ENCODE measurements at places on chromosomes 5 and 9. TPM values are rescaled to one million over a fixed set of nuclear protein-coding genes. Genes with fewer than 3 reads are reported as not detected.

- no peak overlapping the region for H3K4me3 ChIP-seq
- no peaks in the 10 kb centered on the region for H3K36me3 ChIP-seq
- no peaks in the 10 kb centered on the region for H3K27me3 ChIP-seq
- no peak for DNase-seq
- no peak overlapping the region for H3K27ac ChIP-seq
Measured at GRCh38 chr5:3490957-3491507, 104.6 kb upstream of the IRX1 start.

DNA sequence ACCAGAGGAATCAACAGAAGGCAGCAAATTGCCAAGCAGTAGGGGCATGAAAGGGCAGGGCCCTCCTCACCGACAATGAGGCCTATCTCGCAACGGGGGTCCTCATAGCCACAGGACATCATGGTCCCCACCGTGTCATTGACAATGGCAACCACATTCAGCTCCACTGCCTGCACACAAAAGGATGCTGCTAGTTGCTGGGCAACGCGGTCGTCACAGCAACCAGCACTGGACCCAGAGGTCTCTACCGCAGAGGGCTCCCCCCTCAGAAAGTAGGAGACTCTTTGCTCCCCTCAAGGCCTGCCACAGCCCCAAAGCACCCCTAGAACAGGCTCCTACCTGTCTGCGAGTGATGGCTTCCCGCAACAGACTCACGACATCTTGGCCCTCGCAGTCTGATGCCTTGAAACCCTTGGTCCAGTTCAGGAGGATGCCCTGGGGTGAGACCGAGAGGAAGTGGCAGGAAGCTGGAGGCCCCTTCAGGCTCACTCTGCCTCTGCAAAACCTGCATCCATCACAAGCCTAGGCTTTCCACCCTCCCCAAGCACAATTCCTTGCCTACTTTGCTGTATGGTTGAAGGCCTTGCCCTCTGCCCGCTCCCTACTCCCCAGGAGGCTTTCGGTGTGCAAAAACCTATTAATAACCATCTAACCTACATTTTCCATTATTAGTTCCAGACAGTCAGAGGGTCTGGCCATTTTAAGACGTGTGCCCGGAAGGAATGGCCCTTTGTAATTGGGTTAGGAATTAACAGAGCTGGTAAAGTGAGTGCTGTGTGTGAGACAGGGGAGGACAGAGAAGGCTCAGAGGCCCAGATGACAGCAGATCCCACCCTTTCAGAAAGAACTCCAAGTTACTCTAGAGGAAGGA lies 15.2 kb downstream of the HK3 start:
- H3K4me3 ChIP-seq = no peak overlapping the region
- H3K36me3 ChIP-seq = no peaks in the 10 kb centered on the region
- H3K4me1 ChIP-seq = no peaks in the 10 kb centered on the region
- no peak overlapping the region for H3K27ac ChIP-seq
- H3K27me3 ChIP-seq = no peaks in the 10 kb centered on the region
- no peak for DNase-seq

DNA sequence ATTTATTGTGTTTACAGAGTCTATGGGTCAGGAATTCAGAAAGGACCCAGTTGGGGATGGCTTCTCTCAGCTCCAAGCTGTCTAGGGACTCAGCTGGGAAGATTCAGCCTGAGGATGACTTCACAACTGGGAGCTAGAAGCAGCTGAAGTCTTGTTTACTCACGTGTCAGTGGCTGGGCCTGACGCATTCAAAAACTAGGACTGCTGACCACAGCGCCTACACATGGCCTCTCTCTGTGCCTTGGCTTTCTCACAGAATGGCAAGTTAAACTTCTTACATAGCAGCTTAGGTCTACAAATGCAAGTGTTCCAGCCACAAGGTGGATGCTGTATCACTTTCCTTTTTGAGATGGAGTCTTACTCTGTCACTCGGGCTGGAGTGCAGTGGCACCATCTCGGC lies 16.3 kb upstream of the PPP2CA start:
- H3K36me3 ChIP-seq = no peaks in the 10 kb centered on the region
- no peaks in the 10 kb centered on the region for H3K4me1 ChIP-seq
- no peak overlapping the region for H3K27ac ChIP-seq
- H3K4me3 ChIP-seq = no peak overlapping the region

DNA sequence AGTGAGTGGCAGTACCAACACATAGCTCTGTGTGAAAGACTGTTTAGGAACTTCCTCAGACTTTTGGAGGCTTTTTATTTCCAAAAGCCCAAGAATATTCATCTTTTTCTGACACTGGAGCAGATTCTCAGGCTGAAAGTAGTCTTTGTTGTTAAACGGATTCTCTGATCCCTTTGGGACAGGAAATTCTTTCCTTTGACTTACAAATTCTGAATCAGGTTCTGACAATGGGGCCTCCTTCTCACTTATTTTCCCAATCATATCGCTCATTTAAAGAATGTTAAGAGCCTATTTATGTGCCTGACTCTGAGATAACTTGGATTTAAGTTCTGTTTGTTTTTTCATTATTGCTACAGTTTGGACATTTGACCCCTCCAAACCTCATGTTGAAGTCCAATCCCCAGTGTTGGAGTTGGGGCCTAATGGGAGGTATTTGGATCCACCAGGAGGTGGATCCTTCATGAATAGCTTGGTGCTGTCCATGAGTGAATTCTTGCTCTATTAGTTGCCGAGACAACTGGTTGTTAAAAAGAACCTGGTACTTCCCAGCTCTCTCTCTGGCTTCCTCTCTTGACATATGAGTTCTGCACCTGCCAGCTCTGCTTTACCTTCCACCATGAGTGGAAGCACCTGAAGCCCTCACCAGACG lies 4.1 kb upstream of the ADGRV1 start:
- H3K36me3 ChIP-seq = no peaks in the 10 kb centered on the region
- H3K4me3 ChIP-seq = no peak overlapping the region
- no peaks in the 10 kb centered on the region for H3K27me3 ChIP-seq
- no peak for DNase-seq

Gene S1PR3
- 5.7 TPM for total RNA-seq

DNA sequence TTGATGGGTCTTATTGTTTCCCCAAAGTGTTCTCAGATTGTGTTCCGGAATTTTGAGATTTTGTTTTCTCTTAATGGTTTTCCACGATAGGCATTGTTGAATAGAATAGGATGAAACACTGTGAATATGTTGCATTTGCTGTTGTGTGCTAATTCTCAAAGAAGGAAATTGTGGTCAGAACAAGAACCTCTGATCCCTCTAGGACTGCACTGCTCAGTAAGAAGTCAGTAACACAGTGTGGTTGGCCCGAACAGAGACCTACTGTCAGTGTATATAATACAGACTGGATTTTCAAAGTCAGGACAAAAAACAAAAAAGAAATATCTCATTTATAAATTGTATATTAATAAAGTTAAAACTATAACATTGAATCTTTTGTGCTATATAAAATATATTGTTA lies 494.8 kb downstream of the MAT2B start:
- no peaks in the 10 kb centered on the region for H3K36me3 ChIP-seq
- no peak overlapping the region for H3K4me3 ChIP-seq
- DNase-seq = no peak
- no peaks in the 10 kb centered on the region for H3K4me1 ChIP-seq

DNA sequence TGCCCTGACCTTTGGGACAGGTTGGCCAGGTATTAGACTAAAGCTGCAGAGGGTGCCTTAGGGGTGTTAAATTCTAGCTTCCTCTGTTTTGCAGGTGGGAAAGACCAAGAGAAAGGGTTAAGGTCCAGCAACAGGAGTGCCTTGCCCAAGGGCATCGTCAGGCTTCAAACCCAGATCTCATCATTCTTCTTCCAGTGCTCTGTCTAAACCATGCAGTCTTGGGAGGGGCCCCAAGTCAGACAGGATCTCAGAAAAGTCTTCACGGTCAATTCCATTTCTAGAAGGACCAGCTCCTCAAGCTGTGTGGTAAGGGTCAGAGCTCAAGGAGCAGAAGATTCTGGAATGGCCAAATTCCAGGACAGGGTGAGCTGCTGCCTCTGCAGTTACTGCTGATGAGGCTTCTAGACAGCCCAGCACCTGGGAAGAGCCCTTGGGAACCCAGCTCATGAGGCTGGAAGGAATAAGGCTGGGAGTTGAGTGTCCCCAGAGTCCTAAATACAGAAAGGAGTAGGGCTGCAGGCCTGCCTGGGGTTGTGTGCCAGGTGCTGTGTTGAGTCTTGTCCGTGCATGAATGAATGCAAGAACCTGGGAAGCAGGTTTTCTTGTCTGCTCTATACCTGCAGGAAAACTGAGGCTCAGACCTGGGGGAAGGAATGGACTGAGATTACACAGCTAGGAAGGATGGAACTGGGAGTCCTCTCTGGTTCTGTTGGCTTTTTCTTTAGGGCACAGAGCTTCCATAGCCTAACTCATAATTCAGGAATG lies 69.3 kb downstream of the WWC1 start:
- H3K4me1 ChIP-seq = peaks cover 23% of the 10 kb centered on the region
- no peaks in the 10 kb centered on the region for H3K36me3 ChIP-seq
- DNase-seq = no peak
- no peak overlapping the region for H3K27ac ChIP-seq
- H3K27me3 ChIP-seq = no peaks in the 10 kb centered on the region
- H3K4me3 ChIP-seq = no peak overlapping the region

Gene ACER2
- 4.4 TPM for total RNA-seq

- no peaks in the 10 kb centered on the region for H3K36me3 ChIP-seq
- no peak overlapping the region for H3K27ac ChIP-seq
- H3K4me3 ChIP-seq = no peak overlapping the region
- DNase-seq = no peak
Measured at GRCh38 chr9:96209407-96210271, 92.3 kb downstream of the HSD17B3 start.

DNA sequence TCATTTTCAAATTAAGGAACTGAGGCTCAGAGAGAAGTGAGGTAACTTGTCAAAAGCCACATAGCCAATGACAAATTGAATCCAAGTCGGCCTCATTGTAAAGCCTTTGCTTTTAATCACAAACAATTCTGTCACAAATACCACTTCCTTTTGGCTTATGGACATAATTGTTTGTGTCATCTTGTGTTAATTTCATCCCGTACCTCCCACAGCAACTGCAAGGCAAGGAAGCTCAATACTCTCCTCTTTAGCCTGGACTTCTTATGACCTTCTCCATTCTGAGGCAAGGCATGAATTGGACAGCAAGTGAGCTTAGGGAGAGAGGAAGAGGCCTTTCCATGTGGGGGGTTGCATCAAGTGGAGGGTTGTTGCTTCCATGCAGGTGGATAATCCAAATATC lies 62.2 kb upstream of the SLC2A8 start:
- no peaks in the 10 kb centered on the region for H3K27me3 ChIP-seq
- peaks cover 30% of the 10 kb centered on the region for H3K4me1 ChIP-seq
- no peaks in the 10 kb centered on the region for H3K36me3 ChIP-seq
- DNase-seq = no peak
- peak overlapping the region; percentile 73 for H3K27ac ChIP-seq

- no peaks in the 10 kb centered on the region for H3K36me3 ChIP-seq
- no peak for DNase-seq
- no peak overlapping the region for H3K27ac ChIP-seq
- peaks cover 16% of the 10 kb centered on the region for H3K4me1 ChIP-seq
- no peak overlapping the region for H3K4me3 ChIP-seq
- no peaks in the 10 kb centered on the region for H3K27me3 ChIP-seq
Measured at GRCh38 chr5:10463566-10463965, 21.9 kb downstream of the ROPN1L start.

Gene GCNT4
- 1.3 TPM for total RNA-seq

DNA sequence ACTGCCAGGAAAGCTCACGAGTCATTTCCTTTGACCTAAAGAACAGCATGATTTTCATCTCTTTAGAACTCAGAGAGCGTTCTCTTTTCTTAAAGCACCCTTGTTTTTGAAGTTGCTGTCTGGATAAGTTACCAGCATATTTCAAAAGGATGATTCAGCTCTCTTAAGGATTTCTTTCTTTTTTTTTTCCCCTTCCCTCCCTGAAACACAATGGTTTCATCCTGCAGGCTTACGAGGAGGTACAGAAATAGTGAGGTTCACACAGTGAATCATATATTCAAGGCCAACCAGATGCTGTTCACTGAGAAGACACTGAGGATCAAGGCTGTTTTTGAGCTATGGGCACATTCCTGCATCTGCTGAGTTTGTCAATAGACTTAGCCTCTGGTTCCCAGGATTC lies 257.2 kb downstream of the KIF4B start:
- H3K4me1 ChIP-seq = no peaks in the 10 kb centered on the region
- no peaks in the 10 kb centered on the region for H3K36me3 ChIP-seq
- no peak overlapping the region for H3K27ac ChIP-seq
- H3K27me3 ChIP-seq = no peaks in the 10 kb centered on the region

- H3K4me3 ChIP-seq = no peak overlapping the region
- H3K36me3 ChIP-seq = no peaks in the 10 kb centered on the region
- peaks cover 47% of the 10 kb centered on the region for H3K4me1 ChIP-seq
- DNase-seq = no peak
- H3K27ac ChIP-seq = no peak overlapping the region
Measured at GRCh38 chr9:129553277-129553676, 67.6 kb downstream of the C9orf50 start.

Gene IL3
- total RNA-seq = not detected

Gene ADAMTS16
- total RNA-seq = 0.11 TPM

- H3K27me3 ChIP-seq = no peaks in the 10 kb centered on the region
- no peak overlapping the region for H3K27ac ChIP-seq
- no peaks in the 10 kb centered on the region for H3K36me3 ChIP-seq
- DNase-seq = no peak
Measured at GRCh38 chr9:91658513-91659105, 235.0 kb upstream of the NFIL3 start.

Gene CSF1R
- 11.6 TPM for total RNA-seq

DNA sequence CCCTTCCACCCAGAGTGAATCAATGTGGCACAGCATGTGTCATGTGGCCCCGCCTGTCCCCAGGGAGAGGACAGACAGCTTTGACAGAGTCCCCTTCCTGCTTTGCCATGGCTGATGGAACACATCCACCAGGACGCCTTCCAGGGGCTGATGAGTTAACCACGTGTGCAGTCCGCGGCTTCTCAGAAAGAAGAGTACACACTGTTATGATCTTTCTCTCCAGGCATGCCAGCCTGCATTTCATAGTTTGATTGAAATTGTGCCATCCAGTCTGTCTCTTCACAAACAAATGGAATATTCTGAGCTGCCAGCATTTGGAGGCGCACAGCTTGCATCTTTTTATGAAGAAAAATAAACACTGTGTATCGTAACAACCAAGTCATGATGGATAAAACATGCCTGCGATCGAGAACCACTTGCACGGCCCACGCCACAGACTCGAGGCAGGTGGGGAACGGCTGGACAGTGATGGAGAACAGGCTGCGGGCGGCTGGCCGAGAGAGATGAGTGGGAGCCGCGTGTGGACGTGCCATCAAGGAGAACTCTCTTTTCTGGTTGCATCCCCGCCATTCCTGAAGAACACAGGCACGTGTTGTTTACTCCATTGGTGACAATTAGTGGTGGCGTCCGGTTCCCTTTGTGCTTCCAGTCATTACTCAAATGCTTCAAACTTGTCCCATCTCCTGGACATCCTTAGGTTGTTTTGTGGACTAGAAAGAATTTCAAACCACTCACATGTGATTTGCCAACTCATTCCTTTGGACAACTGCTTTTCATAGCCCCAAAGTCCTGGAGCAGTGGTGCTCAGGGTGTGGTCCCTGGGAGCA lies 220.2 kb downstream of the AGTPBP1 start:
- H3K4me3 ChIP-seq = no peak overlapping the region
- H3K36me3 ChIP-seq = no peaks in the 10 kb centered on the region
- no peak overlapping the region for H3K27ac ChIP-seq
- H3K27me3 ChIP-seq = no peaks in the 10 kb centered on the region
- no peak for DNase-seq
